ENCODE measurements at places on chromosomes 1 and 21.

GRCh38 chr1:105516068-105516467, 1540.4 kb upstream of the PRMT6 start:
- DNase-seq, result no peak

DNA sequence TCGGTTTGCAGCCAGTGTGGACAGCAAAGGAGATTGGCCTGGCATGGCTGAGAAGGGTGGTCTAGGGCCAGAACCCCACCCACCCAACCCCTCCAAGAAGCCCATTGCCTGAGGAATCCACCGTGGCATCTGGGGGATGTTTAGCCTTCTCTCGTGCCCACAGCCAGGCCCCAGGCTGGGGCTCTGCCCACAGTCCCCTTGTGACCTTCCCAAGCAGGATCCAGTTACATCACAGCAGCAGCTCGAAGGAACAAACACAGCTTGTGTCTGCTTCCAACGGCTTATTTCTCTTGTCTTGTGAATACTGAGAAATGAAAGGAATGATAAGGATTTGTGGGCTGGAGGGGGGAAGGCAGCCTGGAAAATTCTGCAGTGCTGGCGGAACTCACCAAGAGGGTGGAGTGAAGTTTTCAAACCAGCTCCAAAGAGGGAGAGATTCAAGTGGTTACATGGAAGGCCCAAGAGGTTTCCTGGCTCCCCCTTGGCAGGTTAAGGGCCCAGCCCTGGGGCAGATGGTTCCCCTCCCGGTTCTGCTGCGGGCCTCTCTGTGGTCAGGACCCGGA, 61.6 kb downstream of the DHRS3 start:
- DNase-seq, result no peak

GRCh38 chr1:98897479-98897878, 107.2 kb downstream of the PLPPR5 start:
- DNase-seq, result no peak

DNA sequence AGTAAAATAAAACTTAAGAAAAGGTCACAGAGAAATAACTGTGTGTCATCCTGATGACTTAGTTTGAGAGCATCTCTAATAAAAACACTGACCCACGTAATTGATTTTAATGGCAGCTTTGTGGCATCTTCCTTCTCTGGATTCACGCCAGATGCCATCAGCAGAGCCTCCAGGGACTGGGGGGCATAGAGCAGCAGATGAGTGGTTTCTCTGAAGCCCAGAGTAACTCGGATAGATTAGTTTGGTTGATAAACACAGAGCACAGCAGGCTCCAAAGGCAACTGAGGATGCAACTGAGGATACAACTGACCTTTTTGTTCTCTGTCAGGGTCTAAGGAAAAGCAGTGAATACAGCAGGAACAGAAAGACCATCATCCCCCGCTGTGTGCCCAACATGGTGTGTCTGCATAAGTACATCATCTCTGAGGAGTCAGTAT, 180.8 kb downstream of the RPS6KC1 start:
- no peak for DNase-seq

- DNase-seq, result no peak
Observed at GRCh38 chr1:193355178-193355577, 168.8 kb upstream of the B3GALT2 start.

DNA sequence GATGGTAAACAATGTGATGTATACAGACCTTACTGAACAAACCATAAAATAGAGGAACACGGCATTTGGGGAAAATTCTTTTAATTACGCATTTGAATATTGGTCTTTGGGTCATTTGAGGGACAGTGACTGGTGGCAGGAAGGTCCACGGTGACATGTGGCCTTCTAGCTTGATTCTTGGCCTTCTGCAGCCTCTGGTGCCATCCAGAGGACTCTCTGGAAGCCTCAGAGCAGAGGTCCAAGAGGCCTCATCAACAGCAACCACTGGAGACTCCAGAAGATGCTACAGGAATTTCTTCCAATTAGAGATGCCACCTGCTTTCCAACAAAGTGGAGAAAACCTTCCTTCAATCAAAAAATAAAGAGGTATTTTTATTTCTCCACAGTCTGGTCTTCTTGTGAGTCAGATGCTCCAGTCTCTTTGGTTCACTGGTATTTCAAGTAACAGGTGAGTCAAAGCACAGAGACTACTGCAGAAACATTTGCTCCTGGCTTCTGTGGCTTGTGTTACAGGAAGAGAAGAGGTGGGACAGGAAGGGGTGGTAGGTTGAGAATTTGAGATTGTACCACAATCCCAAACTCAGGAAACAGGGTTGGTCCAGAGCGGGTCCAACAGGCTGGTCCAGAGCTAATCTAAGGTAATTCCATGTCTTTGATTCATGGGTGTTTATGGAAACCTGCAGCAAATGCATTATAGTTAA, 2.7 kb upstream of the F5 start:
- DNase-seq, result peak; percentile 28

- no peak for DNase-seq
Observed at GRCh38 chr1:2126331-2127186, 68.0 kb downstream of the FAAP20 start.
